NCI-H2081 (cell line): ENCODE measurements at places on chromosomes 2 and 18.

DNA sequence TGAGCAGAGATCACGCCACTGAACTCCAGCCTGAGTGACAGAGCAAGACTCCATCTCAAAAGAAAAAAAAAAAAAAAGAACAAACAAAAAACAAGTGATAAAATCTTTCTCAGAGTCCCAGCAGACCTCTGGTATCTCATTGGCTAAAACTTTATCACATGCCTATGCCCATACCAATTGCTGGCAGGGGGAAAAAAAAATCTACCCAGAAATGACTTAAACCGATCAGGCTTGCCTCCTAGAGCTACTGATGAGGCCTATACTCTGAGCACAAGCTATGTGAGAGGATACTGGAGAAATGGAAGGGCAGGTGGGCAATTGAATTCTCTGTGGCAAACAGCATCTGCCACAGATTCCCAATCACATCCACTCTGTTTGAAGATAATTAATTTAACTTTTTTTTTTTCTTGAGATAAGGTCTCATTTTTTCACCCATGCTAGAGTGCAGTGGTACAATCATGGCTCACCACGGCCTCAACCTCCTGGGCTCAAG lies 49.0 kb downstream of the FBXO36 start:
- no peak for DNase-seq

DNA sequence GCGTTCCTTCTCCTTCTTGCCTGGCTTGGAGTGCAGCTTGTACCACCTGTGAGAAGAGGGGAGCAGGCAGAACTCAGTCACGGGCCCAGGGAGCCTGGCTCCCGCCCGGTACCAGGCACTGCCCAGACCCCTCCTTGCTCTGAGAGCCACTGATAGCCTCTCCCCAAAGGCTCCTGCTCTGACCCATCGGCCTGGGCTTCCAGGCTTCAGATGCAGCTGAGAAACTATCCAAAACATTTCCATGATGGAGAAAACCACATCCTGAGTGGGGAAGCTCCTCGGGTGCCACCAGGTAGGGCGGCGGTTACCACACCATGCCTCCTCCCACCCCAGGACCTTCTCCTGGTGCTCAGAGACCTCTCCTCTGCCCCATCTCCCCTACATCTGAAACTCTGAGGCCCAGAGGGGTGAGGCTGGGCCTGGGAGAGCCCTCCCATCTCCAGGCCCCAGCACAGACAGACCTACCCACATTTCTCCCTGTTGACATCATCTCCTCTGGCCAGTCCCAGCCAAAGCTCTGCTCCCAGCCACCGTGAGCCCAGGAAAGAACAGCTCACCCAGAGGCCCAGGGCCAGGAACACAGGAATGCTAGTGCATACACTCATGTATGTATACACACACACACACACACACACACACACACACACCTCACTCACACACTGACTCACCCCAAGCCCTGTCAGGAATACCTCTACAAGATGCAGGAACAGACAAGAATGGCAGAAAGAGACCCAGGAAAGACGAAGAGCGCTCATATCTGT lies 17.9 kb upstream of the SFXN5 start:
- DNase-seq = no peak

GRCh38 chr2:33062665-33063250 lies 116.0 kb downstream of the LTBP1 start:
- DNase-seq = no peak

DNA sequence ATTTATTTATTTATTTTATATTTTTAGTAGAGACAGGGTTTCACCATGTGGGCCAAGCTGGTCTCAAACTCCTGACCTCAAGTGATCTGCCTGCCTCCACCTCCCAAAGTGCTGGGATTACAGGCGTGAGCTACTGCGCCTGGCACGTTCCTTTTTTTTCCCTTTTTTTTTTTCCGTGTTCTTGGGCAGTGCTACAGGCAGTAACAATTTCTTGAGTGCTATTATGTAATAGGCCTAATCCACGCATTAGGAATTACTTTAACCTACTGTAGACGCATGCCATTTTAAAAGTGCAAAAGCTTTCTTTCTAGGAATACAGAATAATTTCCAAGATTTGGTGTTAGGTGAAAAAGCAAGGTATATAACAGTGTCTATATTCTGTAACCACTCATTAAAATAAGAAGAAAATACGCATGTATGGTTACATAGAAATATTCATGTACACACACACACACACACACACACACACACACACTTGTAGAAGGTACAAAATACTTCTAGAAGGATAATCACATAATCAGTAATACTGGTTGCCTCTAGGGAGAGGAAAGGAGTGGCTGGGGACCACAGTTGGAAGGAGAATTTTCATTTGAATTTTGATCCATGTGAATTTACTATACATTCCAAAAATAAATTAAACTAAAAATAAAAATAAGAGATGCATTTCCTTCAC lies 92.3 kb downstream of the METTL8 start:
- DNase-seq = no peak

DNA sequence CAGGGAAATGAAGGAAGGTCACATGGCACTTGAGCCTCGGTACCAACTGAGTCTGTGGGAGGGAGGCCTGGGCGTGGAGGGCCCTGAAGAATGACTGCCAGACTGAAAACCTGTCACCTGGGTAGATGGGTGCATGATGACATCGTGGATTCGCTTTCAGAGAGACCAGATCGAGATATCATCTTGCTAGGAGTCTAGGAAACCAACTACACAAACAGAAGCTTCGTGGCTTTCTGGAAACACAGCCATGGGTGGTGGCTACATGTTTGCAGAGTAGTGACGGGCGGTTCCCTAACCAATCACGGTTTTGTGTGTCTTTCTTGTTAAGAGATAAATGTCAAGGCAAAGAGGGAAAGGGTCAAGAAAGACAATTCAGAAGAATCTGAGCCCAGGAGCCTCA lies 155.0 kb downstream of the EIPR1 start:
- no peak for DNase-seq

- DNase-seq = no peak
Measured at GRCh38 chr2:159035790-159036411, 67.5 kb downstream of the TANC1 start.

DNA sequence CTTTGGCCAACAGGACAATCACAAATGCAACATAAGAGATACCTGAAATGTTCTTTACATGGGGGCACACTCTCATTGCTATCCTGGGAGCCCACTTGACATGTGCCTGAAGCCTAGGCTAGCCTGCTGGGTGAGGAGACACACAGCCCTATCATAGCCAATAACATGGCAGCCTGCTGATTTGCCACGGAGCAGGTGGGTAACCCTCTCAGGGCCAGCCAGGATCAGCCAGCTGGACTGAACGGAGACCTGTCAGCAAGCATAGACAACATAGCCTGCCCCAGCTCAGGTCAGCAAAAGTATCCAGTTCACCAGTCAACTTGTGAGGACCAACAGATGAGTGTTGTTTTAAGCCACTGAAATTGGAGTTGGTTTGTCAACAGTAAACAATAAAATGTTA lies 566.5 kb downstream of the DCDC2C start:
- DNase-seq = no peak

- no peak for DNase-seq
Measured at GRCh38 chr18:23735021-23735464, 45.8 kb downstream of the LAMA3 start.

DNA sequence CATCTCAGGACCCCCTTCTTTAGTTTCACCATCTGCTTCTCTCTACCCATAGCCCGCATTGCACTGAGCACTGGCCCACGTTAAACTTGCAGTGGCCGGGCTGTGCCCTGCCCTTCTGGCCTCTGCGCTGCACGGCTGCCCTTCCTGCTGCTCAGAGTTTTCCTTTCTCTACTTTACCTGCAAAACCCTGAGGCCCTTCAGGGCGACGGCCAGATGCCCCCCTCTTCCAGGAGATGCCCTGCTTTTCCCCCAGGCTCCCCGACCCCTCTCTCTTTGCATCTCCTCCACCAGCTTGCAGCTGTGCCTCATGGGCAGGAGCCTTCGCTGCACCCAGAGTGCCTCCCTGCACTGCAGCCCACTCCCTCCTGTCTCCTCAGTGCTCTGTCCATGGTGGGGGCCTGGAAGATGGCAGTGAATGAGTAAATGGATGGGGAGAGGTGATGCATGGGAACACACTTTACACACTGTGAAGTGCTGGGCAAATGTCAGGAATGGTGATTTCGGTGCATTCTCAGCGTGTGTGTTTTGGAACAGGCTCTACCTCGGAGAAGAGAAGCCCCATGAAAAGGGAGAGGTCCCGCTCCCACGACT lies 53.8 kb downstream of the NTSR2 start:
- DNase-seq = no peak

DNA sequence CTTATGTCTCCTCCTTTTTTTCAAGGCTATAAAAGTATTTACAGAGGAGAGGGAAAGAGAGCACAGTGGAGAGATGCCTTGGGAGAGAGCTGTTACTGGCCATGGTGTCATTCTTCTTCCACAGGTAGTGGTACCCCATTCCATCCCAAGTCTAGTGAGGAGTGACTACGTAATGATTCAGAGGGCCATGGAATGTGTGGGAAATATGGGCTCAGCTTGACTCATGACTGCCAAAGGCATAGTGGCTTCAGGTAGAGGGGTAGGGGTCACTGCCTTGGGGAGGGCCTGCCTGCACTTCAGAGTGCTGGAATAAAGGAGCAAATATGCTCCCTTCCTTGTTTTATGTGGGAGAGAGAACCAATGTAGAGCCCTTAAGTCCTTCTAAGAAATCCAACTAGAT lies 620.6 kb downstream of the IRS1 start:
- DNase-seq = no peak

- DNase-seq = peak; percentile 42
Measured at GRCh38 chr2:221969087-221969829, 329.5 kb downstream of the PAX3 start.

GRCh38 chr2:207337234-207338219 lies 171.8 kb upstream of the KLF7 start:
- DNase-seq = no peak

- DNase-seq = no peak
Measured at GRCh38 chr2:121471532-121472469, 58.9 kb upstream of the RNU4ATAC start.

DNA sequence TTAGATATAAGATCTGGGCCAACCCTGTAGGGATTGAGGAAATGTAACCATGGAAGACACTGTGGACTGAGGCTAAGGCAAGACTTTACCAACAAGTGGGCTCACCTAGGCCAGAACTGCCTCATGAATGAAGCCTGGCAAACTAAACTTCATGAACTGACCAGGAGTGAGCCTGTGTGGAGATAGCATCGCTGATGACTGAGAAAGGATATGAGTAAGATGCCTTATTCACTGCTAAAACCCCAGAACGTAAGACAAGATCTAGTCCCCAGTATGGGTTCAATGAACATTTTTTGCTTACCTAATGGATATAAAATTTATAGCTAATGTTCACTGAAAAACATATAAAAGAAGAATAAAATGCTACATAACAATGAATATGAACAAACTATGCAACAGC lies 399.8 kb downstream of the SATB2 start:
- DNase-seq = no peak

DNA sequence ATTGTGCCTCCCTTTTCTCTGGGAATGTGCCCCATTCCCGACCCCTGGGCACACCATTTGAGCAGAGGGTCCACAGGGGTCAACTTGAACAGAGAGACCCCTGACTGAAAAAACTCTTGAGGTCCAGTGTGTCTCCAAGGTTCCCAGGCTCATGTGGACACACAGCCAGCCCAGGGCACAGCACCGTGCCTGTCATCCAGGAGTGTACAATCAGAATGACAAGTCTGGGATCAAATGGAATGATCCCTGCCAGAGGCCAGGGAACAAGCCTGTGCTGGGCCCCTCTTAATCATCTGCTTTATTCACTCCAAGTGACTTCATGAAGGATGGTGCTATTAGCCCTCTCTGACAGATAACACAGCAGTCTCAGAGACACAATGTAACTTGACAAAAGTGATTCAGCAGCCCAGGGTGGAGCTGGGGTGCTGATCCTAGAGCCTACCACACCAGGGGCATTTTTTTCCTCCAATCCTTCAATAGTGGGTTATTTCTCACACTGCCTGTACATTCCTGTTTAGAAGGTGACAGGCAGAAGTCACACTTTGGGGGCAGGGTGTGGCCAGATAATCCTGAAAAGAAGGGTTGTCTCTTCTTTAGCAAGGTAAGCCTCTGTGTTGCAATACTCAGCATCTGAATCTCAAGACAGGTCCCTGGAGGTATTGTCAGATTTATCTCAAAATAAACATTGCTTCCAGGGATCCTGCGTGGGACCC lies 84.0 kb upstream of the TMEM200C start:
- no peak for DNase-seq

DNA sequence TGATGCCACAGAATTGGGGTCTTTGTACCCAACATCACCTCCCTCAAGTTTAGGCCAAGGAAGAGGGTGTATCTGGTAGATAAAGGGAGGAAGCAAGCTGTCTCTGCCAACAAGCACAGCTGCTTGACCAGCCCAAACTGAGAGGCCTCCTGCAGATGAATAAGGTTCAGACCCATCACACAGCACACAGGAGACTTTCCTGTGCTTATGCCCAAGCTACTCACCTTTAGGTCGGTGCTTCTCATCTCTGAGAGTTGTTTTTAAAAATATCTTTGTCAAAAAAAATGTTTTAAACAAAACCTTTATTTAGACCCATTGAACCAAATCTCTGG lies 24.7 kb upstream of the SP3 start:
- DNase-seq = no peak

DNA sequence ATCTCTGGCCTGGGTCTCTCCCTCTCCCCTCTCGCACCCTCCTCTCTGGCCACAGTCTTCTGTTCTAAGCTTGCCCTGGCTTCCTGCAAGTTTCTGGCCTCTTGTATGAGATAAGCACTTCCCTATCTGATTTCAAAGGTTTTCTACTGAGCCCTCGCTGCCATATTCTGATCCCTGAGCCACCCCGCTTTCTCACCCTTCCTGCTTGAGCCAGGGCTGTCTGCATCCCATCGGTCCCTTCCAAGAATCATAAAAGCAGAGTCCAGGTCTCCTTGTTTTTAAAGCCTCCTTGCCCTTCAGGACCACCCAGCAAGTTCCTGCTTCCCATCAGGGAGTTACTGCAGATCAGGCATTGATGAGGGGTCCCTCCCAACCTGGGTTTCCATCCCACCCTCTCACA lies 110.2 kb downstream of the PRKCE start:
- DNase-seq = no peak

- DNase-seq = no peak
Measured at GRCh38 chr2:71154798-71155197, 24.4 kb downstream of the MPHOSPH10 start.

GRCh38 chr2:46923041-46923528 lies 7.5 kb upstream of the MCFD2 start:
- no peak for DNase-seq

GRCh38 chr18:77461062-77461688 lies 211.5 kb downstream of the GALR1 start:
- DNase-seq = no peak

- no peak for DNase-seq
Measured at GRCh38 chr18:2412996-2413751, 158.1 kb downstream of the METTL4 start.

- no peak for DNase-seq
Measured at GRCh38 chr2:35298493-35298892, 1057.1 kb upstream of the CRIM1 start.

GRCh38 chr2:162092008-162092390 lies 18.0 kb upstream of the DPP4 start:
- DNase-seq = no peak

DNA sequence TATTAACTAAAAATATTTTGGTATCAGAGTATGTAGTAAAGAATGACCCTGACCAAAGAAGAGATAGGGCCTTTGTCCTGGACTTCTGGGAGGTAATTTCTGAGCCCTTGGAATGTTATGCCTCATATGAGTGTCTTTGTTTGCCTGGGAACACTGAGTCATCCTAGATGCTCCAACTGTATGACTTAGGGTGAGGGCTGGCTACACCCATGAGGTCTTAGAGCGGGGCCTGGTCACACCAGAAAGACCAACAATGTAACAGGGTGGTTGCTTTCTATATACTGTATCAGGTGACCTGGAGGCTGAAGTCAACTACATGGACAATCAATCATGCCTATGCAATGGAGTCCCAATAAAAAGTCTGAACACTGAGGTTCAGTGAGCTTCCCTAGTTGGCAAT lies 253.1 kb downstream of the MBD2 start:
- DNase-seq = no peak
